ENCODE measurements at places on chromosomes 4 and X. TPM values are rescaled to one million over a fixed set of nuclear protein-coding genes. Genes with fewer than 3 reads are reported as not detected.

GRCh38 chrX:52422884-52423283, 54.1 kb downstream of the XAGE2 start:
- no peak for DNase-seq

GRCh38 chr4:71147261-71147660, 153.8 kb downstream of the DCK start:
- no peak for DNase-seq

DNA sequence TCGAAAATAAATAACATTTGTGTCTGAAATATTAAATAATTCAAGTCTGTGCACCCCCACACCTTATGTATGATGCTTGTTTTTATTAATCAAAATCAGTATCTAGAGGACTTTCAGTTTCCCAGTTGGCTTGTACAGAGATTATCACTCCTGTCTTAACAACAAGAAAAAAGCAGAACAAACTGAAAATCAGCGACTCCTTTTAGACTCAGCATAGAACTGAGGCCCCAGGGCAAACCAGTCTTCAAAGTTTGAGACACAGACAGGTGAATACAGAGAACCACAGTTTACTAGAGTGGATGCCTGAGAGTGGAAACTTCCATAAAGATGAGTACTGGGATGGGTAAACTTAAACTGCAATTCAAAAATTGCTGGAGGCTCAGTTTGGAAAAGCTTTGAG, 142.8 kb upstream of the KLF8 start:
- DNase-seq, result no peak

- no peak for DNase-seq
These were observed 281.4 kb downstream of the RAB28 start for GRCh38 chr4:13202701-13203100.

GRCh38 chrX:34426334-34426733, 230.8 kb downstream of the TMEM47 start:
- DNase-seq, result no peak

DNA sequence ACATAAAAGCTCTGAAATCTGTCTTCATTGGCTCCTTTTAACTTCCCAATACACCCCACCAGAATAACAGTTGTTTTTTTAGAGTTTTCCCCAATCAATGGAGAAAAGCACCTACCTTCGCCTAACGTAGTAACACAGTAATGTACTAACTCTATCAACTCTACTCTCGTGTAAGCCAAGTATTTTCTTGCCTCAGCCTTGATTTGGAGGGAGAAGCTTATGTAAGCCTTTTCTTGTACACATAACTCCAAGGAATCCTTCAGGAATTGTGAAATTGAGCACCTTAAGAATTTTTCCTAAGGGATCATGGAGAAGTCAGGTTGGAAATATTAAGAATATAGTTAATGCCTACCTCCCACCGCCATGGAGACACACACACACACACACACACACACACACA, 181.2 kb downstream of the RAPGEF2 start:
- no peak for DNase-seq

The VCX gene
- not detected for total RNA-seq

The ARHGAP10 gene
- 18.5 TPM for total RNA-seq

The XAGE1A gene
- not detected for total RNA-seq

The EIF1AX gene
- total RNA-seq, result 94.1 TPM
